ENCODE measurements at places on chromosomes 1 and 21. TPM values are rescaled to one million over a fixed set of nuclear protein-coding genes. Genes with fewer than 3 reads are reported as not detected.

GCSAML gene
- 1.2 TPM for total RNA-seq

CELA3B gene
- total RNA-seq = 1.2 TPM

AMY1B gene
- total RNA-seq = not detected

RNF220 gene
- 60.0 TPM for total RNA-seq

PAX7 gene
- total RNA-seq = not detected

OLFML2B gene
- total RNA-seq = 50.3 TPM

FNDC5 gene
- total RNA-seq = 1.6 TPM

IL24 gene
- total RNA-seq = not detected

PADI4 gene
- total RNA-seq = 3.8 TPM

RHD gene
- total RNA-seq = 0.27 TPM

TEDDM1 gene
- not detected for total RNA-seq

CELF3 gene
- total RNA-seq = 0.36 TPM

KIF14 gene
- total RNA-seq = 0.22 TPM

PLEKHM2 gene
- 67.8 TPM for total RNA-seq

HSD3B1 gene
- total RNA-seq = not detected

GRCh38 chr1:156090840-156091188, 8.5 kb upstream of the MEX3A start:
- peak; percentile 93 for DNase-seq

DNA sequence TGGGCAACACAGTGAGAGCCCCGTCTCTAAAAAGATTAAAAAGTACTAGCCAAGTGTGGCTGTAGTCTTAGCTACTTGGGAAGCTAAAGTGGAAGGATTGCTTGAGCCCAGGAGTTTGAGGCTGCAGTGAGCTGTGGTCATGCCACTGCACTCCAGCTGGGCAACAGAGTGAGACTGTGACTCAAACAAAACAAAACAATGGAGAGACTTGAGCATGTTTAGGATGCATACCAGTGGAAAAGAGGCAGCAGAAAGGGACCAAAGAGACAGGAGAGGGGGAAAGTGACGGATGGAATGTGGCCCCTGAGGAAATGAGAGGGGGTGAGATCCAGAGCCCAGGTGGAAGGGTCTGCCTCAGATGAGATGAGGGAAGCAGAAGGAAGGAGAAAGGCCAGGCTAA, 358.9 kb downstream of the RPS6KC1 start:
- DNase-seq = no peak

DNA sequence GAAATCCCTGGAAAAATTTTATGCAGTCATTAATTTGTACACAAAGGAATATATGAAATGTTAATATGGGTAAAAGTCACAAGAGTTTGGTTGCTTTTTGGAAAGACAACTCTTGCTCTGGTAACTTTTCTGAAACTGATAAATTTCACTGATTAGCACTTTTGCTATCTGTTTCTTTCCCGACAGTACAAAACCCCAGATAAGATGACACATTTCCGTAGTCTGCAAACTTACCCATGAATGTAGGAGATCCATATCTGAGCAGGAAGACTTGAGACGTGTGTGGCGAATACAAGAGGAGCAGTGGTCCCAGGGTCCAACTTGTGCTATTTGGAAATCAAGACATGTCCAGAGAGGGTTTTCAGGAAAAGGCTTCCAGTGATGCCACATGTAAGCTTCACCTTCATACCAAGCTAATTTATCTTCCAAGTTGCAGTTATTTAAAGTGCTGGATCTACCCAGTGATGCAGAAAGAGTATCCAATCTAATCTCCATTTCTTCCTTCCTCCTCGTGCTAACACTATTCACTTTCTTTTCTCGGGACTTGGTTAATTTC, 35.9 kb upstream of the SAMSN1 start:
- DNase-seq = no peak

DNA sequence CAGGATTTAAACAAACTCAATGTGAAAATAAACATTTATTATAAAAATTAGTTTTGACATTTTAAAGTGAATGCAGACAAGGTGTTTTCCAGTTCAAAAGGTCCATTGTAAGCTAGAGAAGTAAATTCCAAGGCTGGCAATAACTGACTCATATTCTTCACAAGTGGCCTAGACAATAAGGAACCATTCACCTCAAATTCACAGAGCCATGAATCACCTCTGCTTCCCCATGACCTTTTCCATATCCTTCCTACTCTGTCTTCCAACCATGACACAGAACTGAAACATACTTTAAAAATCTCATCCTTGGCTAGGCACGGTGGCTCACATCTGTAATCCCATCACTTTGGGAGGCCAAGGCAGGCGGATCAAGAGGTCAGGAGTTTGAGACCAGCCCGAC, 24.8 kb downstream of the F11R start:
- DNase-seq = no peak

DNA sequence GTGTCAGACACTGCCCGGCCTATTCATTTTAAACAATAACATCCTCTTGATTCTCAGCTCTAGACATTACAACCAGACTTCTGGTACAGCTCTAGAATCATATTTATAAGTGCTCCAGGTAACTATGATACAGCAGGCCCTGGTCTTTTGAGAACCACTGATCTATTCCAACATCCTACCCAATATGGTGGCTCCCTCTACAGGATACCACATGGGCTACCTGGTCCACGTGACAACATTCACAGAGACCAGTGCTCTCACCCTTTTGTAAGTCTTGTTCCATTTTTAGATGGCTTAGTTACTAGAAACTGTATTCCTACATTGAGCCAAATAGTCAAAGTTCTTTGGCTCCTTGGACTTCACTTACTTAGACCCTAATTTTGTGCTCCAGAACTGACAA, 102.9 kb downstream of the PTPN14 start:
- no peak for DNase-seq

- no peak for DNase-seq
Observed at GRCh38 chr1:215719552-215719951, 152.4 kb downstream of the KCTD3 start.

DNA sequence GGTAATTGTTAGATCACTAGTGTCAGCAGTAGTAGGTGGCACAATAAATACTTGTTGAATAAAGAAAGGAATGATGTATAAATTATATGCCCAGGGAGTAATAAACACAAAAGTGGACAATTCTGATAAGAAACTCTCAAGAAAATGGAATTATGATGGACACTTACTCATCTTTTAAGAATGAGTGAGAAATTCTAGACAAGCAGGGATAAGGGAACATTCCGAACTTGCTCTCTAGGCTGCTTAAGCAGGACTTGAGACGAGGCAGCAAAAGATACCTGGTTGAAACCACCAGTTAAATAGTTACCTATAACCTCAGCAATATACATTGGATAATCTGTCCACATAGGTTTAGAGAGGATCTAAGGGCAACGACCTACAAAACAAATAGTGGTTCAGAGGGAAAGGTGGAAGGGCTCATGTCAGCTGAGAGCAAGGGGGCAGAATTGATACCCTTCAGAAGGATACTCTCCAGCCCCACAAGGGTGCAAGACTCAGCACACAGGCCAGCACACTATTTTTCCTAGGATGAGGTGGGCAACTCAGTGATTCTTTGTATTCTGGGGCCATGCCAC, 46.3 kb downstream of the XCL2 start:
- no peak for DNase-seq

DNA sequence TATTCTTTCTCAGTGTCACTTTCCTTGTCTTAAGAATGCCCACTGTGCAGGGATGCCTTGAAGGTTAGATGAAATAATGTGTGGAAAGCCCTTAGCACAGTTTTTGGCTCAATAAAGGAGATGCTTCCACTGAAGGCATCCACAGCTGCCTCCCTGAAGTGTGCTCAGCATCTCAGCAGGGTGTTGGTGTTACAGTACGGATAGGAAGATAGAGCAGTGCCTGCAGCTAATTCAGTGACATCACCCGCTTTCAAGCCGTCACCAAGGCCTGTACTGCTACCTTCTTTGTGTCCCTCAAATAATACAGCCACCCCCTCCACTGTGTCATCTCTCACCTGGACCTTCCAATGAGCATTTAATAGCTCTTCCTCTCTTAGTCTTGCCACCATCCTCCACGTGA, 59.0 kb downstream of the NDUFS5 start:
- DNase-seq = no peak

GRCh38 chr1:18899363-18900049, 2.8 kb downstream of the ALDH4A1 start:
- DNase-seq = no peak

- DNase-seq = no peak
Observed at GRCh38 chr1:182668521-182669054, 15.8 kb downstream of the RGS8 start.

- no peak for DNase-seq
Observed at GRCh38 chr1:241603731-241604245, 36.4 kb downstream of the CHML start.

DNA sequence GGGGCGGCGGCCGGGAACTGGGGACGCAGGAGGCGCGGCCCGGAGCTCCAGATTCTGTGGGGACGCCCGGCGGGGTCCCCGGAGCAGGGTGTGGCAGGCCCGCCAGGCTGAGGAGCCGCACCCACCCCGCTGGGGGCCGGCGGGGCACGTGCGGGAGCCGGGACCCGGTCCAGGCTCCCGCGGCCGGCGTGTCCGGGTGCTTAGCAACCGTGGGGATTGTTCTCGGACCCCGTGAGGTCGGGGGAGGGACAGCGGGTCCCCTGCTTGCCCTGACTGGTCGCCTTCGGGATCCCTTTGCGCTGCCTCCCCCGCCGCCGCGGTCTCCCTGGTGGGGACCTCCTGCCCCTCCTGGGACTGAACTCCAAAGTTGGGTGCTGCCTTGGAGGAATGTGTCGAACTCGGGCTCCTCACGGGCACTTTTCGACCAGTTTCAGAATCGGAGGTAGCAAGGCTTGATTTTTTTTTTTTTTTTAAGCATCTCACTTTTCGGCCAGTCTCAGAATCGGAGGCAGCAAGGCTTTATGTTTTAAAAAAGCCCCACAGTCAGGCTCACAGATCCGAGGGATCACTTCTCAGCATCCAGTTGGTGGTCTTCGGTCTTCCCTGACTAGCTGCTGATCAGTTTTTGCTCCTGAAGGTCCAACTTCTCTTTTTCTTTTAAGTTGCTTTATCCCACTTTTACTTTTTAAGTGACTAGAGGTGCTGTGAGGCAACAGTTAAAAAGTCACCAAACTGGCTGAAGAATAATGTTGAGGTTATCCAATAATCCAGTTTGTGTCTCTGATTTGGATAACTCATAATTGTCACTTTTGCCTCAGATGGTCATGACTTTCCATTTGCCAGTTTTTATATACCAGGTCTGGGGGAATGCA, 648 bp downstream of the FAM76A start:
- DNase-seq = peak; percentile 75

GRCh38 chr1:245121523-245121922, 33.3 kb upstream of the KIF26B start:
- peak; percentile 21 for DNase-seq

GRCh38 chr1:180614730-180615129, 17.1 kb upstream of the XPR1 start:
- DNase-seq = no peak

GRCh38 chr1:167541003-167541402, 12.6 kb downstream of the CREG1 start:
- no peak for DNase-seq

GRCh38 chr1:109531826-109532364, 7.8 kb upstream of the GPR61 start:
- no peak for DNase-seq

GRCh38 chr1:61358770-61359455, 276.6 kb downstream of the NFIA start:
- no peak for DNase-seq

GRCh38 chr1:235275836-235276235, 52.1 kb downstream of the ARID4B start:
- no peak for DNase-seq

GRCh38 chr1:207140536-207140935, 36.5 kb downstream of the C4BPA start:
- no peak for DNase-seq

DNA sequence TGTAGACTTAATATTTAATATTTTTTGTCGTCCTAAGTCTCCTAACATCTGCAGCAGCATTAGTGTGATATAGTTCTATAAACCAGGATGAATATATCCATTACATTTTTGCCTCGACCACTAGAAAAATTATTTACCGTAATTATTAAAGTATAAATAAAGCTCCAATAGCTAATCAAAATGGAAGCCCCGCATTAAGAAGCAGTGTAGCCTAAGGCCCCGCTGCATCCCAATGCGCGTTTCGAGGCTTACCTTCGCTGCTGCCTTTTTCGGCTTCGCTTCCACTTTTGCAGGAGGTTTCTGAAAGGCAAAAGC, 891 bp downstream of the HMGN1 start:
- DNase-seq = no peak

GRCh38 chr1:8878448-8878697, at the start of gene ENO1:
ENO1 (minus strand) TSS chr1:8878686; CDS start chr1:8874908, 3,778 bp downstream.
- no peak for DNase-seq

GRCh38 chr1:247114351-247115140, 10.4 kb upstream of the ZNF669 start:
- no peak for DNase-seq

- DNase-seq = no peak
Observed at GRCh38 chr1:86829321-86829720, 84.6 kb downstream of the SELENOF start.

DNA sequence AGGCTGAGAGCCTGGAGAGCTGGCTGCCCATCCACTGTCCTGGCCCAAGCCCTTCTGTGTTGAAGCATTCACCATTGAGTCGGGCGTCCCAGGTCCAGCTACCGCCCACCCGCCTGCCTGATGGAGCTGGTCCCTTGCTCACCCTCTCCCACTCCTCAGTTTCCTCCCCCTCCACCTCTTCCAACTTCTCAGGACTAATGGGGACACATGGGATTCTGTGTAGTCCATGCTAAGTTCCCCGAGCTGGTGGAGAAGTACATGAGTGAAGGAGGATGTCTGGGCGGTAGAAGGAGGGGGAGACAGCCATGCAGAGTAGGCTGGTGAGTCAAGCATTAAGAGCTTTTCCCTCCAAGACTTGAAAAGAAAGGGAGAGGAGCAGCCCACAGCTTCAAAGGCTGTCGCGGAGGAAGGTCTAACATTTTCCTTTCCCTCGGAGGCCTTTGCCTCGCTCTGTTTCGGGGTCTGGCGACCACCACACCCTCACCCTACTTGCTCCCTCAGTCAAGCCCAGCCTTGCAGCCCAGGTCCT, 561 bp downstream of the SLC26A9 start:
- DNase-seq = no peak

All from sciatic nerve (tissue), 2 donors.